GM12865 (cell line): ENCODE measurements at places on chromosomes 6 and 20.

DNA sequence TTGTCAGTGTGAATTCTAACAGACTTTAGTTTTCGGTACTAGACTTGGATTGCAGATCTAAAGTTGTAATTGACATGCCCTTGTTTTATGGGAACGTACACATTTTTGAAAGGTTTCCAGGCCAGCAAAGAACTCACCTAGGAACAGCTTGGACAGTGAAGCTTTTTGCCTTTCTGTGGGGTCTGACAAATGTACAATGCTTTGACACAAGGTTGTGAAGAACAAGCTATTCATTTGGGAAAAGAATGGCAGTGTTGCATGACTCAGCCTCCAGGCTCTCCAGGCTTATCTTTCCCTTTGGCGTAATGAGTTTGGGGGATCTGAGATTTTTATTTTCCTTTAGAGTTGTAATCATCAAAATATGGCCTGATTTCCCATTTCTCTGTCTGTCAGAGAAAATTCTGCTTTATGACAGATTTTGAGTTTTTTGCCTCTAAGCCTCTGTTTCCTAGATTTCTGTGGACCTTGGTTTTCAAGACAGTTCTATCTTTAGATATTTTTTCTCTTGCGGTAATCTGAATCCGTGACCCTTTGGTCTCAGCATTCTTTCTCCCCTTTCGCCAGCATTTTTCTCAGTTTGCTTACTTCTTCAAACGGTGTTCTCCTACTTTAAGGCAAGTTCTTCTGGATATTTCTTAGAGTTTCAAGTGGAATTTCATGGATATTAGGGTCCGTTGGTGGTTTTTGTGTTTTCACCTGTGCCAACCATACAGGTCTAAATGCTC, 221.0 kb downstream of the ADGB start:
- no peak for DNase-seq

DNA sequence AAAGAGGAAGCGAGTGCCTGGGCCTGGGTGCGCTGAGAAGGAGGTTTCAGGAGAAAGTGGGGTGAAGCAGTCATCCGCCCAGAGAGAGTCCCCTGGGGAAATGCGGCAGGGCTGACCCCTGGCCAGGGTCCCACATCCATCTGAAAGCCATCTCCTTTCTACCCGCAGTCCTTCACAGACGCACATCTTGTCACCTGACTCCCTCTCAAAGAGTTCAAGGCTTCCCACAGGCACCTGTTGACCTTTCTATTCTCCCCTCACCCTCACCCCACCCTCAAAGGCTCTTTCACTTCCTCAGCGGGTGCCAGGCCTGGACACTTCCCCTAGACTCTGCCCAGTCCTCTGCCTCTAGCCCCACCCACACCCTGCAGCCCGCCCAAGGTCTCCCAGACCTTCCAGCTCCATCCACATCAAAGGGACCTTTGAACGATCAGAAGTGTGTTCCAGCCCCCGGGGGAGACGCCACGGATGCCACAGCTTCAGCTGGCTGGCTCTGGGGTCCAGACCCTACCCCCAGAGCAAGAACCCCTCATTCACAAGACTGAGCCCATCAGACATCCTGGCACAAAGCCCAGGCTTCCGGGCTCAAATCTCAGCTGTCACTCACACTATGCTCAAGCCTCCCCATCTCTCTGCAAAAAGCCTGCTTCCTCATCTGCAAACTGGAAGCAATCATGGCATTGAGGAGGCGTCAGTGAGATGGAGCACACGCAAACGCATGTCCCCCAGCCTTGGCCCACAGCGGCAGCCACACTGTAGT, 2.1 kb downstream of the CTSZ start:
- DNase-seq, result peak; percentile 96

DNA sequence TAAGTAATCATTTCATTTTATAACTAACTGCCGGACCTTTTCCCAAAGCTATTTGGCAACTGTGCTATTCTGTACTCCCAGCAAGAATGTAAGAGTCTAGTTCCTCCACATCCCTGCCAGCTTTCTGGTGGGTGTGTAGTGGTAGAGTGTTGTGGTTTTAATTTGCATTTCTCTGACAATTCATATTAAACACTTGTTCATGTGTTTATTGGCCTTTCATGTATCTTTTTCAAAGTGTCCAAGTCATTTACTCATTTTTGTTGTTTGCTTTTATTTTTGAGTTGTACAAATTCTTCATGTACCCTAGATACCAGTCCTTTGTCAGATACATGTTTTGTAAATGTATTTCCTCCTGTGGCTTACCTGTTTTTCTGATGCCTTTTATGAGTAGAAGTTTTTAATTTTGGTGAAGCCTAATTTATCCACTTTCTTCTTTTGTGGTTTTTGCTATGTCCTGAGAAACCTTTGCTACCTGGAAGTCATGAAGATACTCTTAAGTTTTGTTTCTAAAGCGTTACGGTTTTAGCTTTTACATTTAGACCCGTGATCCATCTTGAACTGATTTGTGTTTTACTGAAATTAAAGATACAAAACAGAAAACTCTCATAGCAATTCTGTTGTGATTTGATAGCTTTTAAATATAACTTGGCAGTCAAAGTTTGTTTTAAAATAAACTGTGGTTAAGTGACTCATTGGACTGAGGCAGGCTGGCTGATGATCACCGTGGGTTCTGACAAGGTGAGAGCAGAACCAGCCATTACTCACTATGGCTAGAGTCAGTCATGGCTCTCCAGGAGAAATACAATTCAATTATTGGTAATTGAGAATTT, 8.0 kb downstream of the MYLIP start:
- DNase-seq, result peak; percentile 36

GRCh38 chr20:36279362-36279761, 26.8 kb upstream of the DLGAP4 start:
- no peak for DNase-seq

DNA sequence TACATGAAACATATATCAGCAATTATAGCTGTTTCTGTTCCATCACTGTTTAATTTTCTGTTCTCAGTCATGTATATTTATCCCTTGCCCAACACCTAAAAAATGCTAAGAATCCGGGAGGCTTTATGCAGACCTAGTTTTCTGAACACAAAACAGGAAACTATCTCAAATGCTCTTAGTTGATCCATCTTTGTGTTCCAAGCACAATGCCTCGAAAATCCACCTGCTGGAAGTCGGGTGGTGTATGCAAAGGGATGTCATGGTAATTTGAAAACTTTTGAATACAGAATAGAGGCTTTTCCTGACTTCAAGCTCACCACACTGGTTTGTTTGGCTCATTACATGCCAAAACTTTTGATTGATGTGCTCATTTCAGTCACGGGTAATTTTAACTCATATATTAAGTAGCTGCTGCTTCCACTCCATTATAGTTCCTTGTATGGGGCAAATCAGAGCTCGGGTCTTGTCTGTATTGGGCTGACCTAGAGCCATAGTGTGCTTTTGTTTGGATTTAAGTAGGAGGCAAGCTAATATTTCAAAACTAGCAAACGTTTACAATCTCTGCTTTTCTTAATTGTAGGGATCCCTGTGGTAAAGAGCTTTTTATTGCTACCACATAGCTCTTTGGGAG, 646.5 kb upstream of the EPHA7 start:
- DNase-seq, result no peak

GRCh38 chr6:45479834-45480751, 102.4 kb upstream of the SUPT3H start:
- peak; percentile 33 for DNase-seq

DNA sequence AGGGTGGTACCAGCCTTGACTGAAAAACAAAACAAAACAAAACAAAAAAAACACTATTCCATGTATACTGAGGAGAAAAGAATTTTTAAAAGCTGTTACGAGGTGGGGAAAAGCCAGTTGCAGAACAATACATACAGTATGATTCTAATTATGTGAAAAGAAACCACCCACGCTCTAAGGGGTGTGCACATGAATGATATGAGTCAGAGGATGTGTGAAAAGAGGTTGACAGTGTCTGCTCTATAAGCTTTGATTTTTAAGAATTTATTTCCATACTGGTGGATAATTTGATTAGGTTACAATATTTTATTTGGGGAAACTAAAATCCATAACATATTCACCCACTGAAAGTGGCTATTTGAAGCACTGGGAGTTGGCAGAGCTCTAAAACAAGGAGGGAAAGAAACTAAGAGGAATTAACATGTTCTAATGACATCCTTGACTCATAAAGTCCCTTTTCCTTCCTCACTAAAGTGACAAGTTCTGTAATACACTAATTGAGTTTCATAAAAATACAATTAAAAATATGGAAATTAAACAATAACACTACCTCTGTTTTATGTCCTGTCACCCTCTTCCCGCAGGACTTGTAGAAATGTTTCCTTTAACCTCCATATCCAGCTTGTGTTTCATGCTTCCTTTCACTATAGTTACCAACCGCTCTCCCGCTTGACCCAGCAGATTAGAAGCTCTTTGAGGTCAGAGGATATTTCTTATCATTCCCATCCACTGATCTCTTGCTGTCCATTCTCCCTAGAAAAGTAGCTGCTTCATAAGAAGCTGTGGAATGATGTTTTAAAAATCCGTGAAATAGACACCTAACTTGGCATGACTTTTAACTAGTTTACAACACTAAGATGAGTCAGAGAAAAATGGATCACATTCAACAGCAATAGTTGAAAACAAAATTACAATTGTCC, 118.6 kb upstream of the CCDC28A start:
- DNase-seq, result peak; percentile 51

DNA sequence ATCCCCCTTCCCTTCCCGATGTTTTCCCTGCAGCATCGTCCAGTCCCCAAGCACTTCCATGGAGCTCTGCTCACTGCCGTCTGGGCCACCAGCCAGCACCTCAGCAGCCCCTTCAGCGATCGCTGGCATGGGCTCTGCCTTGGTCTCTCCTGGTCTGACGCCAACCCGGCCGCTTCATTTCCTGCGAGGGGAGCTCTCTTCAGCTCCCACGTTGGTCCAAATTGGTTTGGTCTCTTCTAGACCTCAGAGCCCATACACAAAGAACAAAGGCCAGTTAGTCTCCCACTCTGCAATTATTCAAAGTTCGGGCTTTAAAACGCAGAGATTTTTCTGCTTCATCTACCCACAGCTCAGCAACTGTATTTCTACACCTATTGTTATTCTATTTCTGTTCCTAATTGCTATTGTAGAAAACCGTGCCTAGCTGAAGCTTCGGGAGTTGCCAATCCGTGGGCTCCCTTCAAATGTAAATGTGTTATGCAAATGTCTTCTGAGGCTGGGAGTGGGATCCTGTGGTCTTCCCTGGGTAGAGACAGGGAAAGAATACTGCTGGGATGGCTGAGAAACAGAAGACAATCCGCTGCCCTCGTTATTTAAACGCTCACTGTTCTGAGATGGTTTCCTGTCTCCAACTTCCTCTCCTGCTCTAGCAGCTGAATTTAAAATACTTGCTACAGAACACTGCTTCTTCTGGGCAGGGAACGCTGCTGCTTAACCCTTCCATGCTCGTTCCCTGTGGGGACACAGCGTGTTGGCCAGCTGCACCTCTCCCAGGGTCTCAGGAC, 154.2 kb upstream of the QKI start:
- DNase-seq, result no peak

- DNase-seq, result no peak
These were observed 76.7 kb upstream of the CARMIL1 start for GRCh38 chr6:25202504-25202903.

GRCh38 chr6:166707045-166707444, 80.0 kb upstream of the RPS6KA2 start:
- DNase-seq, result peak; percentile 36

- peak; percentile 18 for DNase-seq
These were observed 50.7 kb upstream of the TNFRSF21 start for GRCh38 chr6:47360388-47360787.

GRCh38 chr6:131116321-131116720, 18.9 kb upstream of the AKAP7 start:
- DNase-seq, result no peak

DNA sequence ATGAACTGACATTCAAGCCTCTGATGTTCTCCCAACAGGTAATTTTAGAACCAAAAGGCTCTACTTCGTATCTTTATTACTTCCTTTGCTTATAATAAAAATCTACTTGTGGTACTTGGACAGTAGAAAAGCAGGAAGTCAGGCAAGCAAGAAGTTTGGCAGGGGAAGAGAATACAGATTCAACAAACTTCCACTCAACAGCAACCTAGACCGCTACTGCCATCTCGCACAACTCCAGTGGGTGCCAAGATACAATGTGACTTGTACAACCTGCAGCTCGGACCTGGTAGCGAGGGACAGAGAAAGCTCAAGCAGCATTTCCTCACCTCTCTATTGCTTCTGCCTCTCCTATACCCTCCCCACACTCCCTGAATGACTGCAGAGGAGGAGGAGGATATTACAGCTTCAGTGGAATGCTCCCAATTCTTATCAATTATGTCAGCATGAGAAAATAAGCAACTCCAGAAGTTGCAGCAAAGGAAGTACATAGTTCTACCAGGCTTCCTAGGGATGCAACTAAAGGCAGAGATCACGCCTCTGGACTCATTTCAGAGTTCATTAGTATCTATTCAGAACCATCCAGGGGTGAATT, 76.5 kb downstream of the MBOAT1 start:
- no peak for DNase-seq

GRCh38 chr6:52981222-52981900, 13.7 kb downstream of the GSTA4 start:
- no peak for DNase-seq

DNA sequence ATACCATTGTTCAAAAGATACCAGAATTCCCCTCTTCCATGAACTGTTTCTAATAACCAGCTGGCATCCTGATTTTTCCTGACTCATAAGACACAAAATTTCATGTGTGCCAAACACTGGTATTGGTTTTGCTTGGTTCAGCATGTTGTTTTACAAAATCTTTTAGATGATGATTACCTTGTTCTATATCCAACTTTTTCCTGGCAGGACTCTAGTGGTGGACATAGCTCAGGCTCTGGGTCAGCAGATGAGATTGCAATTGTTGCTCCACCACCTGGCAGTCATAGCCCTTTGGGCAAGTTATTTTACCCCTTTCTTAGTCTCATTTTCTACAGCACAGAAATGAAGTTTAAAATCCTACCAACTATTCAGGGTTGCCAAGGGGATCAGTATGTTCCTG, 6.2 kb downstream of the TRIM38 start:
- DNase-seq, result no peak

DNA sequence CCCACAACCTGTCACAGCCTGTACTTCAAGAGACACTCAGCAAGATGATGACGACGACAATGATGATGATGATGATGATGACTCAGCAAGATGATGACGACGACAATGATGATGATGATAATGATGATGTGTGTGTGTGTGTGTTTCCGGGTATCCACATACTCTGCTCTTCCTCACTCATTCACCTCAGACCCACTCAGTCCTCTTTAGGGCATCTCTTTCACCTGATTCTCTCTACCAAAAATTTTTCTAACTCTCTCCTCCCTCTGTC, 1.2 kb upstream of the EIF6 start:
- DNase-seq, result no peak

- DNase-seq, result no peak
These were observed 429.0 kb downstream of the UTRN start for GRCh38 chr6:144714021-144714712.

- no peak for DNase-seq
These were observed 3.9 kb downstream of the SLA2 start for GRCh38 chr20:36642136-36642535.

GRCh38 chr6:139051396-139052060, 23.0 kb downstream of the ABRACL start:
- DNase-seq, result no peak
